ENCODE measurements at places on chromosomes 7 and 10.

GRCh38 chr10:124558339-124559321, 97.0 kb downstream of the LHPP start:
- DNase-seq, result no peak
- H3K27ac ChIP-seq, result no peak overlapping the region
- no peaks in the 10 kb centered on the region for H3K27me3 ChIP-seq
- H3K4me1 ChIP-seq, result no peaks in the 10 kb centered on the region
- no peak overlapping the region for H3K4me3 ChIP-seq

- no peak overlapping the region for H3K27ac ChIP-seq
- H3K4me3 ChIP-seq, result no peak overlapping the region
- DNase-seq, result no peak
- H3K4me1 ChIP-seq, result no peaks in the 10 kb centered on the region
Observed at GRCh38 chr10:7152982-7153381, 257.9 kb downstream of the SFMBT2 start.

- no peaks in the 10 kb centered on the region for H3K36me3 ChIP-seq
- H3K27me3 ChIP-seq, result no peaks in the 10 kb centered on the region
- H3K4me1 ChIP-seq, result no peaks in the 10 kb centered on the region
- peak; percentile 63 for DNase-seq
- H3K4me3 ChIP-seq, result no peak overlapping the region
- no peak overlapping the region for H3K27ac ChIP-seq
Observed at GRCh38 chr7:66859794-66860645, 61.0 kb upstream of the TMEM248 start.

DNA sequence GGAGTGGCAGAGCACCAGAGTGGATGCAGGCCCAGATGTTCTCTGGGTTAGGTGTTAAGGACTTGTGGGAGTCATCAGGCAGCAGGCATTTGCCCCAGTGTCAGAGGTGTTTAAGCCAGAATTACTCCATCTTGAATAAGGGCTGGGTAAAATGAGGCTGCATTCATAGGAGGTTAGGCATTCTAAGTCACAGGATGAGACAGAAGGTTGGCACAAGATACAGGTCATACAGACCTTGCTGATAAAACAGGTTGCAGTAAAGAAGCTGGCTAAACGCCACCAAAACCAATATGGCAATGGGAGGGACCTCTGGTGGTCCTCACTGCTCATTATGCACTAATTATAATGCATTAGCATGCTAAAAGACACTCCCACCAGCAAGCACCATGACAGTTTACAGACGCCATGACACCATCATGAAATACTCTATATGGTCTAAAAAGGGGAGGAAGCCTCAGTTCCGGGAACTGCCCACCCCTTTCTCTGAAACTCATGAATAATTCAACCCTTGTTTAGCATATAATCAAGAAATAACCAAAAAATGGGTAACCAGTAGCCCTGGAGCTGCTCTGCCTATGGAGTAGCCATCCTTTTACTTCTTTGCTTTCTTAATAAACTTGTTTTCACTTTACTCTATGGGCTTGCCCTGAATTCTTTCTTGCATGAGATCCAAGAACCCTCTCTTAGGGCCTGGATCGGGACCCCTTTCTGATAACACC, 882 bp upstream of the LRRC61 start:
- H3K4me1 ChIP-seq, result peaks cover 2% of the 10 kb centered on the region
- H3K27me3 ChIP-seq, result no peaks in the 10 kb centered on the region
- H3K27ac ChIP-seq, result no peak overlapping the region

GRCh38 chr10:24170199-24170598, 38.7 kb upstream of the KIAA1217 start:
- no peaks in the 10 kb centered on the region for H3K36me3 ChIP-seq
- no peaks in the 10 kb centered on the region for H3K27me3 ChIP-seq
- H3K4me1 ChIP-seq, result no peaks in the 10 kb centered on the region
- DNase-seq, result no peak
- H3K4me3 ChIP-seq, result no peak overlapping the region

DNA sequence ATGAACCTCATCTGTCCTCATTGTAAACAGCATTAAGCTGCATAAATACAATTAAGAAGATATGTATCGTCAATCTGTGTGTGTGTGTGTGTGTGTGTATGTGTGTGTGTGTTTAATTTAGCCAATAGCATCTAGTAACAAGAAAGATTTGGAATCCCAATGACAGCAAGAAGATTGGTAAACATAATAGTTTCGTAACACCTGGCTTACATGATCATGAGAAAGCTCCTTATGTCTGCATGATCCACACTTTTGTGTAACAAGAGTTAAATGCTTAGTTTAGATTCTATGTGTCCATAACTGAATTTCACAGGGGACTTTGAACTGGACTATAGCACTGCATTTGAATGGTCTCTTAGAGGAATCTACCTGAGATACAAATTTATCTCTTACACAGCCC, 191.0 kb upstream of the BET1 start:
- H3K27me3 ChIP-seq, result no peaks in the 10 kb centered on the region
- DNase-seq, result no peak
- no peak overlapping the region for H3K27ac ChIP-seq
- H3K4me3 ChIP-seq, result no peak overlapping the region
- H3K36me3 ChIP-seq, result no peaks in the 10 kb centered on the region

- peaks cover 3% of the 10 kb centered on the region for H3K4me1 ChIP-seq
- no peaks in the 10 kb centered on the region for H3K36me3 ChIP-seq
- DNase-seq, result no peak
- H3K27ac ChIP-seq, result no peak overlapping the region
Observed at GRCh38 chr7:26657206-26657641, 207.2 kb downstream of the SKAP2 start.

- no peaks in the 10 kb centered on the region for H3K36me3 ChIP-seq
- H3K4me1 ChIP-seq, result peaks cover 10% of the 10 kb centered on the region
- H3K4me3 ChIP-seq, result no peak overlapping the region
- H3K27me3 ChIP-seq, result no peaks in the 10 kb centered on the region
Observed at GRCh38 chr7:131546126-131546525, 10.3 kb downstream of the PODXL start.

DNA sequence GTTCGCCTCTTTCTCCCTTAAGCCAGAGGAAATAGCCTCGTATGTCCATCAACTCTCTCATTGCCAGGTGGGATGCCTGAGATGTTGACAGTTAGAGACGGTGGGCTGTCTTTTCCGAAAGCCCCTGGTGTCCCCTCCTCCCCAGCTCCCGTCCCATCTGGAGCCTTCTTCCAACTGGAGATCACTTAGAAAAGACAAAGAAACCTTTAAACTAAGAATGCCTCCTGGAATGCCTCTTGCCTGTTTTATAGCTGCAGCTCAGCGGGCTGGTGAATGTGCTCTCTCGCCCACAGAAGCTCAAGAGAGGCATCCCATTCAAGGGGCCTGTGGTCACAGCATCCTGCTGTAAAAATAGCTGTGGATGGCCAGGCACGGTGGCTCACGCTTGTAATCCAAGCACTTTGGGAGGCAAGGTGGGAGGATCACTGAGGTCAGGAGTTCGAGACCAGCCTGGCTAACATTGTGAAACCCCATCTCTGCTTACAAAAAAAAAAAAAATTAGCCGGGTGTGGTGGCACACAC, 5.2 kb upstream of the MYL10 start:
- H3K27me3 ChIP-seq, result no peaks in the 10 kb centered on the region
- no peak for DNase-seq
- H3K4me1 ChIP-seq, result no peaks in the 10 kb centered on the region
- H3K36me3 ChIP-seq, result no peaks in the 10 kb centered on the region

GRCh38 chr7:21642422-21642821, 99.6 kb downstream of the DNAH11 start:
- DNase-seq, result peak; percentile 98
- H3K36me3 ChIP-seq, result no peaks in the 10 kb centered on the region
- H3K27ac ChIP-seq, result peak overlapping the region; percentile 82
- no peak overlapping the region for H3K4me3 ChIP-seq
- H3K4me1 ChIP-seq, result peaks cover 3% of the 10 kb centered on the region

DNA sequence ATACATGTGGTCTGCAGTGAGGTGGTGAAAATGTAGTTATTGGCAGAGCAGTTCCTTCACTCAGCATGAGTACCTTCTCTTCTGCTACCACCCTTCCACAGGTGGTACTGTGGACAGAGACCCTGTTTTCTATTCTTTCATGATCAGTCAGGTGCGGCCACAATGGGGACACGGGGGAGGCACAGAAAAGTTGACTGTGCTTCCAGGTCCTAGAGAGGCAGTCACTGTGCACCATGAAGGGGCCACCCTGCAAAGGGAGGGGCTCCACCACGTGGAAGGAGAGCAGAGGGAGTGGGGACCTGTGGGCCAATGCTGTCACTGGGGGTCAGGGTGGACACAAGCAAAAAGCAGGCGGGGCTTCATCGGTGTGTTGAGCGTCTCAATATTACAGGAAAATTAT, 3.6 kb upstream of the LANCL2 start:
- H3K4me3 ChIP-seq, result no peak overlapping the region
- no peaks in the 10 kb centered on the region for H3K4me1 ChIP-seq
- no peaks in the 10 kb centered on the region for H3K27me3 ChIP-seq
- no peaks in the 10 kb centered on the region for H3K36me3 ChIP-seq

DNA sequence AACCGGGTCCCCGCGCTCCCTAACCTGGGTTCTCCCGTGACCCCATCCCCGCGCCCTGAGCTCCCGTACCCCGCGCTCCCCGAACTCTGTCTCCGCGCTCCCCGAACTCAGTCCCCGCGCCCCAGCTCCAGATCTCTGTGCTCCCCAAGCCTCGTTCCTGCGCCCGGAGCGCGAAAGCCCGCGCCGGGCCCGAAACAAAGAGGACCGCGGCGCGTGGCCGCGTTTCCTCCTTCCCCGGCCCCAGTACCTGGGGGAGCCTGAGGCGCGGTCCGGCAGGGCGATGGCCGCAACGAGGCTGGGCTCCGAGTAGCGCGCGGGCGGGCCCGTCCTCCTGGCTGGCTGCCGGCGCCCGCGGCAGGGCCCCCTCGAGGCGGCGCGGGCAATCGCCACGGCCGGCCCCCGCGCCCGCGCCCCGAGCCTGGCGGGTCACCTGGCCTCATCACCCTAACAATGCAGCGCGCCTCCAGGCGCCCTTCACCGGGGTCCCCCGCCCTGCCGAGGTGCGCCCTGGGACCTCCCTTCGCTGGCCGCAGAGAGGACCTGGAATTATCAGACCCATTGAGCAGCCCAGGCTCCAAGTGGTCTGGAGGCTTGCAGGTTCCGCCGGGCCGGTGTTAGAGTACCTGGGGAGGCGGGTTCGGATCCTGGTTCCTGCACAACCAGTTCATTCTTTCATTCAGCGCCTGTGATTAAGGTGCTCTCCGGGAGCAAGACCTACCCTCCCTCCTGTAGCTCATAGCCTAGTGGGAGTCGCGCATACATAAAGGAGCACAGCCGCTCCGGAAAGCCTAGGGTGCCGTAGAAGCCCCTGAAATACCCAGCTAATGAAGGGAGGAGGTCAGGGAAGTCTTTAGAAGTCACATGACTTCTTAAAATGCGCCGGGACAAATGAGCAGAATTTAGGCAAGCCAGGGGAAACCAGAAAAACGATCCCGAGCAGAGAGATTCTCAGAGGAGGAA, at the start of gene TNS3:
TNS3 (minus strand) TSS at position 308 of the 960 bp plus-strand sequence. CDS start 142,475 bp downstream, outside the sequence.
- H3K36me3 ChIP-seq, result no peaks in the 10 kb centered on the region
- DNase-seq, result peak; percentile 65
- H3K27me3 ChIP-seq, result no peaks in the 10 kb centered on the region
- H3K27ac ChIP-seq, result no peak within 1 kb of the TSS
- H3K4me1 ChIP-seq, result peaks cover 3% of the 10 kb centered on the region

GRCh38 chr7:52842202-52842900, 193.1 kb upstream of the POM121L12 start:
- H3K4me1 ChIP-seq, result no peaks in the 10 kb centered on the region
- no peak for DNase-seq
- no peaks in the 10 kb centered on the region for H3K27me3 ChIP-seq
- no peak overlapping the region for H3K27ac ChIP-seq

- H3K27ac ChIP-seq, result peak overlapping the region; percentile 64
- H3K36me3 ChIP-seq, result no peaks in the 10 kb centered on the region
- peak; percentile 59 for DNase-seq
- peak overlapping the region; percentile 57 for H3K4me3 ChIP-seq
- H3K27me3 ChIP-seq, result no peaks in the 10 kb centered on the region
Observed at GRCh38 chr7:155002411-155003091, 373 bp downstream of the PAXIP1 start.

- DNase-seq, result no peak
- no peaks in the 10 kb centered on the region for H3K36me3 ChIP-seq
- H3K4me1 ChIP-seq, result peaks cover 4% of the 10 kb centered on the region
Observed at GRCh38 chr10:95504246-95504691, 56.9 kb downstream of the SORBS1 start.

GRCh38 chr7:150835702-150836280, 16.5 kb upstream of the AOC1 start:
- DNase-seq, result no peak
- no peak overlapping the region for H3K27ac ChIP-seq
- no peaks in the 10 kb centered on the region for H3K36me3 ChIP-seq
- no peaks in the 10 kb centered on the region for H3K27me3 ChIP-seq

- H3K27ac ChIP-seq, result no peak overlapping the region
- no peaks in the 10 kb centered on the region for H3K27me3 ChIP-seq
- H3K4me1 ChIP-seq, result peaks cover 3% of the 10 kb centered on the region
Observed at GRCh38 chr10:34589275-34589674, 225.8 kb downstream of the PARD3 start.

- no peaks in the 10 kb centered on the region for H3K36me3 ChIP-seq
- DNase-seq, result no peak
- peaks cover 2% of the 10 kb centered on the region for H3K4me1 ChIP-seq
- H3K4me3 ChIP-seq, result no peak overlapping the region
Observed at GRCh38 chr10:95445223-95445836, 115.8 kb downstream of the SORBS1 start.

GRCh38 chr7:32167256-32167655, 97.0 kb upstream of the PDE1C start:
- no peak overlapping the region for H3K4me3 ChIP-seq
- no peak for DNase-seq
- no peaks in the 10 kb centered on the region for H3K27me3 ChIP-seq
- no peaks in the 10 kb centered on the region for H3K36me3 ChIP-seq

DNA sequence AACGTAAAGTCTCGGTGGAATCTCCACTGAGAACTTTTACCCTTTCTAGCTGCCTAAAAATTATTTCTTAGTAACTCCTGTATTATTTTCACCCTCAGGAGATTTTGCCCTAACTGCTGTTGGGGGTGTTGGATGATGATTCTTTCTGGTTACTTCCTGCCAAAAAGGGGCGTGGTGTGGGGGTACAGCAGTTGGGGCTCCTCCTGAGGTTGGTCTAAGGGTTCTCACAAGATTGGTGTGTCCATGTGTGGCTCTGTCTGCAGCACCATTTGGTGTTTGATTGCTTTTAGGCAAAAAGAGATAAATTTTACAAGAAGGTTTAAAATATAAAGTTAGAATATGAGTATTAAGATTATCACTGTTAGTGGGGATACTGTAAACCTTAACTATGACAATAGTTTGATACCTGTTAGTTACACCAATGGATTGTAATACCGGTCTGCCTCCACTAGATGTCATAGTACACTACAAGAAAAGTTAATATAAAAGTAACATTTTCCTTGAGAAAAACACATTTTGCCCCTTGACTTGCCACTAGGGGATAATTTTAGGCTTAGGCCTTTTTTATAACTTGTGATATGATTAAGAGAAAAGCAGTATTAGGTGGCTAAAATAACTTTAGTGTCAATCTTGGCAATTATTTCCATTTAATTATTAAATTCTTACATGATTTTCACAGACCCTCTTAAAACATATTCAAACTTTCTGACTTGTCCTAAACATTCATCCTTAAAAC, 928.7 kb downstream of the IPMK start:
- no peaks in the 10 kb centered on the region for H3K27me3 ChIP-seq
- H3K36me3 ChIP-seq, result no peaks in the 10 kb centered on the region
- no peaks in the 10 kb centered on the region for H3K4me1 ChIP-seq
- no peak overlapping the region for H3K27ac ChIP-seq

All from mesendoderm (in vitro differentiated cells).